ENCODE measurements at places on chromosomes 4 and X. TPM values are rescaled to one million over a fixed set of nuclear protein-coding genes. Genes with fewer than 3 reads are reported as not detected.

Gene VCX2
- total RNA-seq: not detected

Gene PCDH11X
- total RNA-seq: 130 TPM

Gene RHOXF1
- not detected for total RNA-seq

Gene FAM9C
- 0.31 TPM for total RNA-seq

Gene ARHGEF6
- 23.1 TPM for total RNA-seq

Gene ZFP92
- total RNA-seq: 1.9 TPM

Gene CCDC160
- total RNA-seq: 1.1 TPM

Gene NKRF
- total RNA-seq: 14.0 TPM

Gene CFAP99
- not detected for total RNA-seq

Gene CLDN22
- total RNA-seq: not detected

Gene SERTM2
- 0.16 TPM for total RNA-seq

Gene PPARGC1A
- total RNA-seq: 5.5 TPM

Gene GJB1
- total RNA-seq: not detected

Gene PFKFB1
- total RNA-seq: not detected

Gene TCEAL7
- 86.6 TPM for total RNA-seq

Gene PDGFC
- 29.0 TPM for total RNA-seq

Gene DMRTC1B
- total RNA-seq: 0.31 TPM

Gene GRIA3
- total RNA-seq: 74.2 TPM

Gene TMEM184C
- total RNA-seq: 57.2 TPM

Gene LONRF3
- 1.9 TPM for total RNA-seq

Gene ARX
- total RNA-seq: 6.2 TPM

Gene POU4F2
- not detected for total RNA-seq

Gene UGT2A1
- total RNA-seq: not detected

Gene KDR
- total RNA-seq: 13.7 TPM

Gene SAT1
- total RNA-seq: 58.3 TPM

Gene NWD2
- total RNA-seq: 44.5 TPM

Gene GAB1
- total RNA-seq: 25.9 TPM

Gene GAGE12C
- total RNA-seq: not detected

Gene SCD5
- total RNA-seq: 287 TPM

Gene LRCH2
- 58.2 TPM for total RNA-seq

Gene SATL1
- total RNA-seq: 1.2 TPM

Gene CCNI
- total RNA-seq: 408 TPM

Gene CLTRN
- 0.16 TPM for total RNA-seq

Gene HMX1
- total RNA-seq: 0.16 TPM

Gene SEC31A
- total RNA-seq: 145 TPM

Gene VEGFD
- total RNA-seq: not detected

Gene DAPP1
- total RNA-seq: 0.94 TPM

Gene PALLD
- total RNA-seq: 25.0 TPM

Gene ODAM
- total RNA-seq: not detected

Gene FREM3
- 0.16 TPM for total RNA-seq

Gene ETDB
- not detected for total RNA-seq

Gene SPINK2
- not detected for total RNA-seq

Data from occipital lobe (tissue), 3 donors.